ENCODE measurements at places on chromosomes 4 and X.

- no peak overlapping the region for H3K27ac ChIP-seq
- DNase-seq, result no peak
- H3K36me3 ChIP-seq, result no peaks in the 10 kb centered on the region
- H3K27me3 ChIP-seq, result no peaks in the 10 kb centered on the region
- no peaks in the 10 kb centered on the region for H3K4me1 ChIP-seq
Observed at GRCh38 chr4:166737430-166737829, 496.9 kb downstream of the SPOCK3 start.

DNA sequence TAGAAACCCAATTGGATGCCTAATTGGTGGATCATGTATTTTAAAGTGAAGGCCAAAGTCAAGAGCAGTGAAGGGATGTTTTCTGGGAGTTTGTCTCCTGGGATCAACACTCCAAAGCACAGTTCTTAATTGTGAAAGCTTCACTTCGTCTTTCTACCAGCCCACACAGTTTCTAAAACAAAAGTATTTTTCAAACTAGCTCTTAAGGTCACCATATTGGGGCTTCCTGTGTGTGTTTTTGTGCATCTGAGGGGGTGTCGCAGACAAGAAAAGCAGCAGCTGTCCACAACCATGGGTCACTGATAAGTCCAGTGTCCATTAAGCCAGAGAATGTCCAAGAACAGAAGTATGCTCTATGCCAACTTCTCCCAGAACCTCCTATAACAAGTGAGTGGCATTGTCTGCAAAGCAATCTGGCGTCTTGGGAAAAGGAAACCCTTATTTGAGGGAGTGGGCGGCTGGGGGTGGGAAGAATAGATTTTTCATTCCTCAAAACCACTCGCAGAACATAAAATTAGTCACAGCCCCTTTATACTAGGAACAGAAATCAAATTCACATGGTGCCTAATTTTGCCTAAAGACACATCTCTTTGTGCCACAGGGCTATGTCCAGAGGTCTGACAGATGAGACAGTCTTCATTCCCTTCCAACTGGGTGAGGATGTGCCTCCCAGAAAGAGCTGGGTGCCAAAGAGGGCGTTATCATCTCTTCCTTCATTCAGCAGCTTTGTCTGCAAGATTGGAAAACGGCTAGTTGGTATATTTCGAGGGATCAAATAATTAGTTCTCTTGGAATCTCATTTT lies 610.4 kb downstream of the BCOR start:
- H3K27me3 ChIP-seq, result peaks cover 8% of the 10 kb centered on the region
- peaks cover 2% of the 10 kb centered on the region for H3K36me3 ChIP-seq
- peak overlapping the region; percentile 53 for H3K4me3 ChIP-seq
- no peak overlapping the region for H3K27ac ChIP-seq
- no peak for DNase-seq
- H3K4me1 ChIP-seq, result peaks cover 39% of the 10 kb centered on the region

- no peak overlapping the region for H3K4me3 ChIP-seq
- H3K27ac ChIP-seq, result no peak overlapping the region
- no peak for DNase-seq
- H3K4me1 ChIP-seq, result no peaks in the 10 kb centered on the region
- no peaks in the 10 kb centered on the region for H3K36me3 ChIP-seq
Observed at GRCh38 chrX:101693476-101693875, 33.8 kb upstream of the ARMCX2 start.

DNA sequence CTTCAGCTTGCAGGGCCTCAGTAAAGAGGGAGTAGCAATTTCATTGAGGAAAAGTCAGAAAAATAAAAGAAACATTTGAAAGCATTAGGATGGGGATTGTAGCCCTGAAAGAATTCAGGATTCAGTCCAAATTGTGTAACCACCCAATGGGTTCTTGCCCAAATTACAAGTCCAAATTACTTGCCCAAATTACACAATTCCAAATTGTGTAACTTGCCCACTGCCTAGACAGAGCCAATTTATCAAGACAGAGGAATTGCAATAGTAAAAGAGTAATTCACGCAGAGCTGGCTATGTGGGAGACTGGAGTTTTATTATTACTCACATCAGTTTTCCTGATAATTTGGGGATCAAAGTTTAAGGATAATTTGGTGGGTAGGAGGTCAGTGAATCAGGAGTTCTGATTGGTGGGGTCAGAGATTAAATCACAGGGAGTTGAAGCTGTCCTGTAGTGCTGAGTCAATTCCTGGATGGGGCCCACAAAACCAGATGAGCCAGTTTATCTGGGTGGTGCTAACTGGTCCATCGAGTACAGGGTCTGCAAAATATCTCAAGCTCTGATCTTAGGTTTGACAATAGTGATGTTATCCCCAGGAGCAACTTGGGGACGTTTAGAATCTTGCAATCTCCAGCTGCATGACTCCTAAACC lies 18.1 kb upstream of the PAGE5 start:
- H3K27me3 ChIP-seq, result peaks cover 24% of the 10 kb centered on the region
- no peak overlapping the region for H3K27ac ChIP-seq
- DNase-seq, result no peak
- no peak overlapping the region for H3K4me3 ChIP-seq

All from activated T-cell treated with anti-CD3 and anti-CD28 coated beads, Interleukin-2, amount 50 U/mL, for 72 hours (primary cell).